Fibroblast of skin of right quadriceps (primary cell): ENCODE measurements at places on chromosomes 5 and 9.

GRCh38 chr9:79764374-79764773 is 192.6 kb downstream of the TLE4 start:
- peak; percentile 92 for DNase-seq

- DNase-seq = no peak
These were observed 234.5 kb downstream of the CRB2 start for GRCh38 chr9:123590499-123590898.

- no peak for DNase-seq
These were observed 29.5 kb downstream of the SURF6 start for GRCh38 chr9:133306242-133307204.

GRCh38 chr5:16489322-16489791 is 23.8 kb upstream of the ZNF622 start:
- DNase-seq = peak; percentile 40

GRCh38 chr5:72366324-72366976 is 46.3 kb downstream of the PTCD2 start:
- DNase-seq = peak; percentile 79

DNA sequence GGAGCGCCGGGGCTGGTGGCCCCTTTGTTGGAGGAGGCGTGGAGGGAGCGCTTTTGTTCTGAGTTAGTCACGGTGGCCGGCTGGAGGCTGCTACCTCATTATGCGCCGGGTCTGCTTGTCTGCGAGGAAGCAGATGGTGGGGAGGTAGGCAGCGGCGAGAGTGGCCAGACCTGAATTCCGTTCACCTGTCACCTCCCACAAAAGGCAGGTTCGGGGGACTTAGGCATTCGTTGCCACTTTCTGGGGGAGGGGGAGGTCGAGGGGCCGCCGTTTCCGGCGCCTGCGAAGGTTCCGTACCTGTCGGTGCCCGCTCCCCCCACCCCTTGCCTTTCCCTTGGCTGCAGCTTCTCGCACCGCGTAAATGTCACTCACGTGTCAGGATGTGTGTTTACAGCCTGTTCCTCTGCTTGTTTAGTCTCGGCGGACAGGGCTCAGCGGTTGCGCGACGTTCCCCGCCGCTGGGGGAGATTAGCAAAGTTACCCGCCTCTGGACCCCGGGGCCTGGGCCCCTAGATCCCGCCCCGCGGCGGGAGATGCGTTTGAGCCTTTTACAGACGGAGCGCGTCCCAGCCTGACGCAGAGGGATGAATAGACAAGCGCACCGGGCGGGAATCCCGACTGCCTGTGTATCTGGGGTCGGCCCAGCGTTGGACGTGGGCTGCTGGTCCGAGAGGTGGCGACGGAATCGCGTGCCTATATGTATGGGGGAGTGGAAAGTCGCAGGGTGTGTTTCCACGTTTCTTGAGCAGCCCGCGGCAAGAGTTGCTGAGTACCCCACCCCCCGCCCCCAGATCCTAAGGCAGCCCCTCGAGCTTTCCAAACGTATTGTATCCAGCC is 2.7 kb upstream of the LHX2 start:
- no peak for DNase-seq

DNA sequence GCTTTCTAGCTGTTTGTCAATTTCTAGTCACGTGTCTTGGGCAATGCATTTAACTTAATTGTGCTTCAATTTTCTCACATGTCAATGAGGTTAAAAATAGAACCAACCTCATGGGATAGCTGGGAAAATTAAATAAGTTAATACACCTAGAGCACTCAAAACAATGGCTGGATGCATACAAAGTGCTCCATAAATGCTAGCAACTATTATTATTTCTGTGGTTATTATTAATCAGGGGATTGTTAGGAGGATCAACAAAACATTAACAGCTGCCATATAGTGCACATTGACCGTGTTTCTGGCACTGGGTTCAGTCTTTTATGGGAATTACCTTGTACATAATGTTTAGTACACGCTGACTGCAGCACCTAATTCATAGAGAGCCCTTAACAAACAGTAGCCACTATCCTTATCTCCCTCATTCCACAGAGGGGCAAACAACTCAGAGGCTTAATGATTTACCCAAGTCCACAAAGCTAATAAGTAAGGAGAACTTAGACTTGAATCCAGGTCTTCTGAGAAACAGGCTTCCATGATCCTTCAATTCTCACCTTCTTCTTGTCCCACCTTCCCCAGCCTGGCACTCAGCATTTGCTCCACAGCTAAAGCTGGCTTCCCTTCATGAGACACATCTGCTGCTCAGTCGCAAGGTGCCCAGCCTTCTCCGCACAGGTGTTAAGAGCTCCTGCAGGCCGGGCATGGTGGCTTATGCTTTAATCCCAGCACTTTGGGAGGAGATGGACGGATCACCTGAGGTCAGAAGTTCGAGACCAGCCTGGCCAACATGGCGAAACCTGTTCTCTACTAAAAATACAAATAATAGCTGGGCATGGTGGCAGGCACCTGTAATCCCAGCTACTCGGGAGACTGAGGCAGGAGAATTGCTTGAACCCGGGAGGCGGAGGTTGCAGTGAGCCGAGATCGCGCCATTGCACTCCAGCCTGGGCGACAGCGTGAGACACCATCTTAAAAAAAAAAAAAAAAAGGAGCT is 137.4 kb upstream of the ABCA1 start:
- DNase-seq = no peak

- DNase-seq = no peak
These were observed 12.2 kb downstream of the CAMK4 start for GRCh38 chr5:111236348-111236747.

- DNase-seq = no peak
These were observed 7.8 kb upstream of the FOXI1 start for GRCh38 chr5:170097934-170098333.

- DNase-seq = no peak
These were observed 24.4 kb upstream of the MROH2B start for GRCh38 chr5:41095324-41096101.

DNA sequence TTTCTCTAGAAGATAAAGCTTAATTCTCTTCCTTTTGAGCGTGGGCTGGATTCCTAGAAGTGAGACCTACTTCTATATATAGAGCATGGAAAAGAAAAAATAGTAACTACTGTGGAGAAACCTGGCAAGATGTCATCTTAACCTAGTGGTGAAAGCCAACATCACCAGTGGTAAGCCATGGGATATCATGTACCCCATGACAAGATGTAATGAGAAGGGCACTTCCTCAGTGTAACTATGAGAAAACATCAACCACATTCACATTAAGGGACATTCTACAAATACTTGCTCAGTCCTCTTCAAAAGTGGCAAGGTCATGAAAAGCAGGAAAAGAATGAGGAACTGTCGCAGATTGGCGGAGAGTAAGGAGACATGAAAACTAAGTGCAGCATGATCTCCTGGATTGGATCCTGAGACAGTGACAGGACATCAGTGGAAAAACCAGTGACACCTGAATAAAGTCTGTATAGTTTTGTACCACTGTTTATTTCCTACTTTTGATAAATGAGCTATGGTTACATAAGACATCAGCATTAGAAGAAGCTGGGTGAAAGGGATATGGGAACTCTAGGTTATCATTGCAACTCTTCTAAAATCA is 65.4 kb downstream of the PRRC1 start:
- no peak for DNase-seq
